ENCODE measurements at places on chromosomes 12 and 14. TPM values are rescaled to one million over a fixed set of nuclear protein-coding genes. Genes with fewer than 3 reads are reported as not detected.

The POLE2 gene
- total RNA-seq = 15.7 TPM

The SELPLG gene
- 1.1 TPM for total RNA-seq

The TAS2R7 gene
- total RNA-seq = not detected

The AHNAK2 gene
- 231 TPM for total RNA-seq

The ERP27 gene
- not detected for total RNA-seq

The OR8S1 gene
- not detected for total RNA-seq

The ADAMTS20 gene
- not detected for total RNA-seq

Data from A549 treated with GW870086 at 1 μM for 4 hours (cell line).